Stimulated activated CD4-positive, alpha-beta T cell treated with anti-CD3 and anti-CD28 coated beads, Interleukin-12 subunit alpha, Interleukin-12 subunit beta, amount 100 ng/mL, for 48 hours (primary cell): ENCODE measurements at places on chromosomes 12 and 14.

DNA sequence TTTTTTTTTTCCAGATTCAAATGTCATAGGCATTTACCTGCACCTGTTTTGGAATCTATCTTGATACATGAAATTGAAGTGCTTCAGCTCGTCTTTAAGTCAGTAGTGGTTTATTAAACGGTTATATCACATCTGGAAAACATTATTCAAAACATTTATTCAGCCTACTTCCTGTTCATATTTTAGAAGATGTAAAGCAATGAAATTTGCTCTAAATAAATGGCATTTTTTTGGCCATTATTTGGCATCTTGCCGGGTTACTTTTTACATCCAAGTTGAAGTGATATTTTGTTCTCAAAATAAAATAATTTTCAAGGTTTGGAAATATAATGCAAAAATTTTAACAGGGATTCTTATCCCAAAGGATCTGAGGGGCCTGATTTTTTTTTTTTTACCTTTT is 103.1 kb downstream of the EML1 start:
- DNase-seq: no peak

DNA sequence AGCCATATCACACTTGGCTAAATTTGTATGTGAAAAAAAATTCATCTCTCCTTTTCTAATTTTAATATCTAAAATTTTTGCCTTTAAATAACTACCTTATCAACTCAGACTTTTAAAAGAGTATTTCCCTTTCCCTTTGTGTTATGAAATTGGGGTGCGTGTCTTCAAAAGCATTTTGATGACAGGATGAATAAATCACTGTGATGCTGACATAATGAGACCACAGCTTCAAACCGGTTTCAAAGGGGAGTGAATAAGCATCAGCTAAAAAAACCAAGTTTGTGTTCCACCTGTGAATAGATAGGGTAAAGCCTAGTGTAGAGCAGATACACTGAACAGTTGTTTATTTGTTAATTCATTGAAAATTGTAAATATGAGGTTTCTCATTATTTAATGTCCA is 85.0 kb downstream of the LGR5 start:
- no peak for DNase-seq

- DNase-seq: no peak
Observed at GRCh38 chr14:92898566-92899131, 24.3 kb upstream of the CHGA start.

DNA sequence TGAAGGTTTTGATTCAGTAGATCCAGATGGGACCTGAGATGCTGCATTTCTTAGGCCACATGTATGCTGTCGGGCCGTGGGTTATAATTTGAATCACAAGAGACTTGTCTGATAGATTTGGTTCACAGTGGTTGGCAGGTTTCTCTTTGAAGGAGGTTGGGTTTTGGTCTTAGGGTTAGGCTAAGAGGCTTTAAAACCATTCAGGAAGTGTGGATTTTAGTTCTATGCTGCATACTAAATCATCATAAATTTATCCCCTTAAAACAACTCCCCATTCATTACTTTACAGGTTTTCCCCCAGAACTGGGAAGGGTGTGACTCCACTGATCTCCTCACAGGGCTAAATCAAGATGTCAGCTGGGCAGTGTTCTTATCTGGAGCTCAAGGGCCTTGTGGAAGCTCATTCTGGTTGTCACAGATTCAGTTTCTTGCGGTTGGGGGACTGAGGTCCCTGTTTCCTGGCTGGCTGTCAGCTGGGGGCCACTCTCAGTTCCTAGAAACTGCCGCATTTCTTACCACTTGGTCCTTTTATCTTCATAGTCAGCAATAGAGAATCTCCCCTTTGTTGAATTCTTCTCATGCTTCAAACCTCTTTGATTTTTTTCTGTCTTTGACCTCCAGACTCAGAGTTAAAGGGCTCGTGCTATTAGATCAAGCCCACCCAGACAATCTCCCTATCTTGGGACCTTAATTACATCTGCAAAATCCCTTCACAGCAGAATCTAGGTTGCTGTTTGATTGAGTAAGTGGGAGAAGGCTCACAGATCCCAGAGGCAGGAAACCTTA is 20.6 kb upstream of the PCNX1 start:
- no peak for DNase-seq

DNA sequence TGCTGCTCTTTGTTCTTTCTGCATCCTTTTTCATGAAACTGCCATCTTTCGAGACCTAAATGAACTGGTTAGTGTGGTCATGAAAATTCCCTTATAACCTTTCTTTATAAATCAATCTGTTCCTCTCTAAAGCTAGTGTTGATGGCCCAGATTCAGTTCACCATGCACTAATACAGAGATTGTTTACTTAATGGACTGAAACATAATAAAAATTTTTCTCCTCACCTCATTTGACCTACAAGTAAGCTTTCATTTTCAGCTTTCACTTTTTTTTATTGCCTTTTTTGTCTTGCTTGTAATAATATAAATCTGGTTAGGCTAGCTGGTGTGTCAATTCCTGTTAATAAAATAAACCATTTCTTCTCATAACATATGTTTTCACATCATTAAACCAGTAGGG is 183.8 kb downstream of the CCDC59 start:
- DNase-seq: no peak

DNA sequence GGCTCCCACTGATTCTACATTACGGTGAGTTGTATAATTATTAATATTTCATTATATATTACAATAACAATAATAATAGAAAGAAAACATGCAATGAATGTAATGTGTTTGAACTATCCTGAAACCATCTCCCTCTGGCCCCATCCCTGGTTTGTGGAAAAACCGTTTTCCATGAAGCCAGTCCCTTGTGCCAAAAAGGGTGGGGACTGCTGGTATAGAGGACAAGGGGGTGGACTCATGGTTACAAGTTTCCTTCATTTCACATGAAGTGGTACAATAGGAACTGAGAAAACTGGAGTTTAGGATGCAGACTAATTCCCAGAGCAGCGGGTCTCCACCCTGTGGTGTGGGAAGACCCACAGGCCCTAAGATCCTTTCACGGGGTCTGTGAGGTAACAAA is 3.0 kb upstream of the C1RL start:
- no peak for DNase-seq

- DNase-seq: no peak
Observed at GRCh38 chr14:53380867-53381225, 227.7 kb upstream of the DDHD1 start.

GRCh38 chr12:3777206-3777809 is 24.4 kb upstream of the CRACR2A start:
- DNase-seq: no peak

DNA sequence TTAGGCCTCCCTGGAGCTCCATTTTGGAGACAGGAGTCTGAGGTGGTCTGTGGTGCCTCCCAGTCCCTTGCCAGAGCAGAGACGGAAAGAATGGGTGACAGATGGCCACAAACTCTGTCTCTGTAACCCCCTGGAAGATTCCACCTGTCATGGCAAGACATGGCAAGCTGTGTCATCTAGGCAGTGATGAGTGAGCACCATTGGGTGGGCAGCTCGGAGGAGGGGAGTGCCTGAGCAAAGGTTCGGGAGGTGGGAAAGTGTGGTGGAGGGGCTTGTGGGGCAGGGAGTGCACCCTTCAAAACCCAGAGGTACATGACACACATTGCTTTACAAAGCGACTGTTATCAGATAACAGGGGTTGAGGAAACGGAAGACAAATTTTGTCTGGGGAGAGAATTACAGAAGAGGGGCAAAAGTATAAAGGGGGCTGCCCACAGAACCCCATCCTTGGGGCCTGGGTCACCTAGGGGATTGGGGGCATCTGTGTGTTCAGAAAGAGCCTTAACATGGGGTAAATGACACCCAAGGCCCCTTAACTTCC is 3.5 kb downstream of the RIN3 start:
- DNase-seq: no peak

- DNase-seq: no peak
Observed at GRCh38 chr12:49061157-49061650, 610 bp upstream of the KMT2D start.

- no peak for DNase-seq
Observed at GRCh38 chr14:55864890-55865655, 253.1 kb upstream of the PELI2 start.

DNA sequence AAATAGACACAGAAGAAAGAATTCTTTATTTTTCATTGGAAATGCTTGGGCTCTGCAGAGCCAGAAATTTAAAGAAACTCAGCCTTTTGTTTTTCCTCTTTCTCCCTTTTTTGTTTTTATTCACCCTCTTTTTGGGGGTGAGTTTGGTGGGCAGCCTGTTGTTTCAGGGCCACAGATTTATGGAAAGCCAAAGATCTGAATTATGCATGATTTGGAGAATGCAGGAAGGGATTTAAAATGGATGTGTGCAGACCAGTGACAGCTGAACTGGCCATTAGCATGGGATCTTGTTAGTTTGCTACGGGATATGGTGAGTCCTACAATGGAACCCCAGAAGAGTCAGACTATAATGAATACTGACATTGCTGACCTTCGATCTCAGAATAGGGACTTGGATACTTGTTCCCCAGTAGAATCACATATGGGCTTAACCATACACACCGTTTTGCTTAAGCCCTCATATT is 7.7 kb upstream of the ATXN2 start:
- DNase-seq: no peak

DNA sequence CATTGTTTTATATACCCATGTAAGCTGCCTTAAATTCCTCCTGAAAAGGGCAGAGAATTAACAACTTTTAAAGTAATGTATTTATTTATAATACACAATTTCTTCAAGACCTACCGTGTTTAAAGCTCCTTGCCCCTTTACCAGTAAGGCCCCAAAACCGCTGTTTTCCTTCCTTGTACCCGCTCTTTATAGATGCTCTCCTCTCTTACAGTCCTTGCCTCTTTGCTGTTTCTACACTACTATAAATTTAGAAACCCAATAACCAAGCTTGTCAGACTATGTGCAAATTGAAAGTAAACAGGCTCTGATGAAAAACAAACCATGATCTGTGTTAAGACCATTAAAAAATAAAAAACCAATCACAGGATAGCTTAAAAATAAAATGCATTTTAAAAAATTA is 3.9 kb downstream of the MPHOSPH9 start:
- DNase-seq: no peak

- peak; percentile 17 for DNase-seq
Observed at GRCh38 chr12:123363740-123364531, 711 bp downstream of the SBNO1 start.

DNA sequence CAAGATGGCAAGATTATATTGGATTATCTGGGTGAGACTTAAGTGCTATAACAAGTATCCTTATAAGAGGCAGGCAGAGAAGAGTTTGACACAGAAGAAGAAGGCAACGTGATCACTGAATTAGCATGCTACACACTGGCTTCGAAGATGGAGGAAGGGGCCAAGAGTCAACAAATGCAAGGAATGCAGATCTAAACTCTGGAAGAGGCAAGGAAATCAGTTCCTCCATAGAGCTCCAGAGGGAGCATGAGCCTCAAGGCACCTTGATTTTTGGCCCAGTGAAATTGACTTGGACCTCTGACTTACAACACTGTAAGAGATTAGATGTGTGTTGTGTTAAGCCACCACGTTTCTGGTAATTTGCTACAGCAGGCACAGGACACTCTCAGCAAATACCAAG is 536.4 kb upstream of the SEL1L start:
- no peak for DNase-seq

GRCh38 chr12:72295744-72296143 is 23.6 kb downstream of the TRHDE start:
- DNase-seq: no peak

DNA sequence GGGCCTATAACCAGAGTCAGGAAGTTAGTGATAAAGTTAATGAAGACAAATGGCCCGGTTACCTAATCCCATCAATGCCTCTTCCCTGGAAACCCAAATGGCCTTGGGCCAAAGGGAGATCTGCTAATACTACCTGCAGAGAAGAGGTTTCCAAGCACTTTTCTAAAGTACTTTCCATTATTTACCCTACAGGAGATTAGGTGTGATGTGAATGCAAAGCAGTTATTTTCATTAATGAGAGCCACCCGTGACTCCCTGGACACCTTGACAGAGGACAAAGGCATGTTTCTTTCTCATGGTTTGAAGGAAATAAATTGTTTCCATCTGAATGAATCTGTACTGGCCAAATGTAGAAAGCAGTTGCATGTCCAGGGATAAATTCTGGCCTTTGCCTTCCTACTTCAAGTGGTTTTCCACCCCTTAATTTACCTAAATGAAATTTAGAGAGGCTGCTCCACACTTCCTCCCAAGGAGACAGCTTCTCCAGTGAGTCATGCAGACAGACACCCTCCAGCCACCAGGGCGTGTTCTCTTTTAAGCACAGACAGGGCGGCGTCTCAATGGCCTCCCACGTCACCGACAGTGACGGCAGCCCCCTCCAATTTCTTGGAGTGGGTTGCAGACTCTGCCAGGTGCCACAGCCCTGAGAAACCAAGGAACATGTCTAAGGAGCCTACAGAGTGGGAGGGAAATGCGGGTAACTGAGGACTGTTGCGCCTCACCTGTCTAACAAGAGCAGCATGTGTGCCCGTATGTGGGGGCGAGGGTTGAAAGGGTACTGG is 43.9 kb upstream of the GNPNAT1 start:
- DNase-seq: no peak

DNA sequence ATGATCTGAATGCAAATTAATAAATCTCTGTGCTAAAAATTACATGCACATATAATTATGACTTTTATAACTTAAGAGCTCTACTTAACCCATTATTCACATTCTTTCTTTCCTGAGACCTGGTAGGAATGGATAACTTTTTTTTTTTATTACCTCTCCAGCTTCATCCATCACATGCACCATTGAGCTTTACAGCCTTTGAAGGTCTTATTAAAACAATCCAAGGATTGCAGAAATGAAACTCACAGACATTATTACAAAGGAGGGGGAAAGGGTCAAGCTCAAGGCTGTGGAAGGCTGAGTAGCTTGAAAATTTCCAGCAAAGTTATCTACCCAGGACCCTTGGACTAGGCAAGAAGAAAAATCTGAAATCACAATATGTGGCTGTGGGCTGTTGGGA is 202.5 kb upstream of the GRIP1 start:
- DNase-seq: no peak

GRCh38 chr12:22702690-22703089 is 77.7 kb downstream of the ETNK1 start:
- no peak for DNase-seq

DNA sequence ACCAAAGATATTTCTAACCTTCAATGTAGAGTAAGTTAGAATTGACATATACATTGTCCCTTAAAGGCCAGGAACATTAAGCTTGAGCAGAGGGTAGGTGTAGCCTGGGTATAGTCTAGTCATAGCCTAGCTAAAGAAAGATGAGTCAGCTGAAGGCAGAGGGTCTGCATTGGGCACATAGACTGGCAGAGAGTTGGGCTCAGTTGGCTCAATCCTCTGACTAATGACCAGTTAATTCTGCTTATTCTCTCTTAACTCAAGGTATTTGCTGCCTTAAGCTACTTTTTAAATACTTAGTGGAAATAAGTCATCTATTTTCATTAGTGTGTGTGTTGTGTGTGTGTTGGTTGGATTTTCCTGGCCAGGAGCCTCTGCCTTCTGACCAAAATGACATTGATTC is 467.1 kb downstream of the RAD51B start:
- DNase-seq: no peak

- no peak for DNase-seq
Observed at GRCh38 chr12:109879351-109880042, 844 bp downstream of the GLTP start.
